Purkinje cell (primary cell): ENCODE measurements at places on chromosomes 12 and 14. TPM values are rescaled to one million over a fixed set of nuclear protein-coding genes. Genes with fewer than 3 reads are reported as not detected.

The IL31 gene
- not detected in 2 replicates for polyA plus RNA-seq

The NR2C1 gene
- 44.6 and 53.5 TPM in 2 replicates for polyA plus RNA-seq

The AMN gene
- polyA plus RNA-seq: not detected in 2 replicates

The HOXC5 gene
- polyA plus RNA-seq: not detected in 2 replicates

The NR1H4 gene
- polyA plus RNA-seq: not detected in 2 replicates

The NXPH4 gene
- polyA plus RNA-seq: 0.93 TPM in 1 of 2 replicates, not detected in the other

The TRIM9 gene
- polyA plus RNA-seq: 219 and 283 TPM in 2 replicates

The IFT43 gene
- polyA plus RNA-seq: 72.2 and 74.3 TPM in 2 replicates

The RASAL1 gene
- 5.5 TPM in 1 of 2 replicates, not detected in the other for polyA plus RNA-seq
